ENCODE measurements at places on chromosomes 3 and 15. TPM values are rescaled to one million over a fixed set of nuclear protein-coding genes. Genes with fewer than 3 reads are reported as not detected.

ALG3 gene
- total RNA-seq: 29.3 TPM

ALDH1A2 gene
- total RNA-seq: 7.0 TPM

SLC15A2 gene
- total RNA-seq: 0.25 TPM

GRK7 gene
- not detected for total RNA-seq

PRRT3 gene
- 2.5 TPM for total RNA-seq

TTLL13 gene
- under 0.01 TPM for total RNA-seq

FGF7 gene
- 17.7 TPM for total RNA-seq

All from aortic smooth muscle cell (primary cell).